ENCODE measurements at places on chromosomes 3 and 15. TPM values are rescaled to one million over a fixed set of nuclear protein-coding genes. Genes with fewer than 3 reads are reported as not detected.

- H3K27me3 ChIP-seq, result peaks cover 33% of the 10 kb centered on the region
- H3K36me3 ChIP-seq, result peaks cover 3% of the 10 kb centered on the region
Observed at GRCh38 chr15:98650417-98651035, 2.2 kb downstream of the IGF1R start.

GRCh38 chr3:99639579-99639978 is 1.2 kb downstream of the COL8A1 start:
- no peak for DNase-seq
- no peak overlapping the region for H3K27ac ChIP-seq
- H3K36me3 ChIP-seq, result no peaks in the 10 kb centered on the region
- no peak overlapping the region for H3K4me3 ChIP-seq

DNA sequence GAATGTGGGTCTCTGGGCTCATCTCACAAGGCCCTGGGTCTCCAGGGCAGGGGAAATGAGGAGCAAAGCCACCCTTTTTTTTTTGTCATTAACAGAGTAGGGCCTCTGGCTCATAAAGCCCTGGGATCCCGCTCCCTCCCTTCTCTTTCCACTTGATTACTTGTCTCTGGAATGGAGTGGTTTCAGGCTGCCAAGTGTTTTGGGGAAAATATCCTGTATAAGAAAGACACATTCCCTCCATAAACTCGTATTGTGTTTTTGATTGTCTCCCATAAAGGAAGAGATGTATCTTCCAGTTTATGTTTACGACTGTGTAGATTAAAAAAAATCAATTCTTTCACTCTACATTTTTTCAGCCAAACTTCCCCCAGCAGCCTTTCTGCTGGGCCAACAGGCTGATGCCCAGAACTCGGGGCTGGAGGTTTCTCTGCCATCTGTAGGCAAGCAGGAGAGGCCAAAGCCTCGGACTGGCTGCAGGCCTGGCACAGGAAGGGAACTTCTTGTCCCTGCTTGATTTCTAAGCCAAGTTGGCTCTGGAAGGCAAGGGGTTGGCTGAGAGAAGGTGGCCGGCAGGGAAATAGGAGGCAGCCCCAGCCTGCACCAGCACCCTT is 49.4 kb upstream of the INSYN1 start:
- DNase-seq, result no peak
- no peaks in the 10 kb centered on the region for H3K36me3 ChIP-seq
- no peaks in the 10 kb centered on the region for H3K4me1 ChIP-seq
- no peaks in the 10 kb centered on the region for H3K27me3 ChIP-seq

DNA sequence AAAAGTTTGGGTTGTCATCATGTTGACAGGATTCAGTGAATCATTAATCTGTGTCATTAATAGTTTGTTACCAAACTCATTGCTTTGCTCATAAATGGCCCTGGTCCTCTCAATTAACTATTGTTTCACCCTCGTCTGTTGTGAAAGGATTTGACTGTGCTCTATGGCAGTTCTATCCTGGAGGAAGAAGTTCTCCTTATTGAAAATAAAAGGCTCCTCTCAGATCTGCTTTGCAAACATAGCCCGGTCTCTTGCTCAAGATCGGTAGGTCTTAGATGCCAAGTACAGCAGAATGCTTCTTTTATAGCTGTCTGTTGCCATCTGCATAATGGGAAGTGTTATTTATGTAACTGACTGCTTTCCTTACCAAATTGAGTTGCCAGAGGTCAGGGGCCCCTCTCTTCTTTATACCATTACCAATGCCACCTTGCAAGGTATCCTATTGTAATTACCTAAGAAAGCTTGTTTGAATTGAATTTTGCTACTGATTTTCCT is 146.5 kb downstream of the EBLN2 start:
- H3K36me3 ChIP-seq, result no peaks in the 10 kb centered on the region
- H3K4me1 ChIP-seq, result no peaks in the 10 kb centered on the region
- H3K27ac ChIP-seq, result no peak overlapping the region

DNA sequence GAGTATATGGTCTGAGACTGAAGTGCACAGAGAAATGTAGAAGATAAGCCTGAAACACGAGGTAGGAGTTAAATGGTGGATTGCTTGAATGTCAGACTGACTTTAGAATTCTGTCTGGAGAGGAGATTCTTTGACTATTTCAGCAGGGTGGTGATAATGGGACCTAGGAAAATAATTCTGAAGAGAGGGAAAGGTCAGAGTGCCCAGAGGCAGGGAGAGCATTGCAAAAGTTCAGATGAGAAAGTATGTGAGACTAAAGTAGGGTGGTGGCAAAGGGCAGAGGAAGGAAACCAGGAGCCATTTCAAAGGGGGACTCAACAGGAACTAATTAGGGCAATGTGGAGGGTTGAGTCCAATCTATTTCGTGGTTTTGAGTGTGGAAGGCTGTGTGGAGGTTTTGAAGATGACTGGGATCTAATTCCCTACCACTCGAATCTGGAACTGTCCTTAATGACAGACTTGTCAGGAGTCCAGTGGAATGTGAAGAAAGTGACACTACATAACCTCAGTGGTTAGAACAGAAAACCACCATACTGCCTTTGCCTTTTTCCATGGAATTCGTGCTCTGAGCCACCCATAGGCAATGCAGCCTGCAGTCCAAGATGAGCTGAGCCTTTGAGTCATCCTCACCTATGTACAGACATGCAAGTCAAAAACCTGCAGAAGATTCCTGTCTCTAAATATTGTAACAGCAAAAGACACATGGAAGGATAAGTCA is 16.1 kb downstream of the CPOX start:
- peaks cover 6% of the 10 kb centered on the region for H3K4me1 ChIP-seq
- H3K36me3 ChIP-seq, result peaks cover 49% of the 10 kb centered on the region
- H3K27me3 ChIP-seq, result no peaks in the 10 kb centered on the region
- no peak for DNase-seq

- no peaks in the 10 kb centered on the region for H3K36me3 ChIP-seq
- DNase-seq, result no peak
- H3K27ac ChIP-seq, result no peak overlapping the region
- no peaks in the 10 kb centered on the region for H3K27me3 ChIP-seq
- peaks cover 26% of the 10 kb centered on the region for H3K4me1 ChIP-seq
Observed at GRCh38 chr3:172581757-172582166, 58.5 kb upstream of the TNFSF10 start.

DNA sequence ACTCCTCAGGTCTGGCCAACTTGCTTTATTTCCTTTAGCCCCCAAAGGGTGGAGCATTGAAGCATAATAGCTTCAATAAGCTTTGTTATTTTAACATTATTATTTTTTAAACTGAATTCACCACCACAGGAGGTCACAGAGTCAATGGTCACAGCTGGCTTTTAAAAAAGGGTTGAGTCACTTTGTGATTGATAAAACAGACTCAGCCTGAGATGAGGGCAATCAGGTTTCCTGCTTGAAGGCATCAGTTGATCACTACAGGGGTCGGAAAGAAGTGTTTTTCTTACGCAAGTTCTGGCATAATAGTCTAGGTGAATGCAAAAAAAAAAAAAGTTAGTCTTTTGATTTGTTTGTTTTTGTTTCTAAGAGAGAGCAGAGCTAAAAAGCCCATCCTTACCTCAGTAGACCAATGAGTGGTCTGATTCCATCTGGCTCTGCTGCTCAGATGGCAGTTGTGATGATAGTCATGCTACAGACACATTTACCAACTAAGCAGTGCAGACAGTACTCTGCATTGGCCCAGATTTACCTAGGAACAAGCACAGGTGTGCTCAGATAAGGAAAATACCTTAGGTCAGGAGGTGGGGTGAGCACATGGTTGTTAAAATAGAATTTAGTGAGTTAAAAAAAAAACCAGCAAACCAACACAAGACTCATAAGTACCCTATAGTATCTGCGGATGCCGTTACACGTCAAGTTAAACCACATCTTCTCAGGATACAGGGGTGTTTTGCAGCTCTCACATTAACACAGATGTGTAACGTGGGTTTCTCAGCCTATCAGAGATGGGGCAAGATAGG is 22.6 kb downstream of the ZNF80 start:
- DNase-seq, result no peak
- H3K27me3 ChIP-seq, result no peaks in the 10 kb centered on the region
- H3K36me3 ChIP-seq, result peaks cover 3% of the 10 kb centered on the region
- no peak overlapping the region for H3K4me3 ChIP-seq
- no peak overlapping the region for H3K27ac ChIP-seq

DNA sequence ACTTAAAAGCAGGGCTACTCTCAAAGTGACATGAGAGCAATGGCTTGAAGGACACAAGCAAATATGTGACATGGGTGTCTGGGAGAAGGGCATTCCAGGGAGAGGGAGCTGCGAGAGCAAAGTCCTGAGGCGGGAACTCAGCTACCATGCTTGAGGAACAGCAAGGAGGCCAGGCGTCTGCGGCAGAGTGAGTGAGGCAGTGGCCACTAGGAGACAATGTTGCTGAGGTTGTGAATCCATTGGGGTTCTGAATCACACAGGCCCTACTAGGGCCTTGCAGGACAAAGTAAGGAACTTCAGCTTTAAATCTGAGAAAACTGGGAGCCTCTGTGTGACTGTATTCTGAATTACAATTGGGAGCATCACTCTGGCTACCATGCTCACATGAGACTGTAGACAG is 94.1 kb upstream of the PRICKLE2 start:
- H3K27me3 ChIP-seq, result no peaks in the 10 kb centered on the region
- no peaks in the 10 kb centered on the region for H3K4me1 ChIP-seq
- DNase-seq, result no peak
- no peak overlapping the region for H3K27ac ChIP-seq

- H3K27me3 ChIP-seq, result peaks cover 6% of the 10 kb centered on the region
- H3K36me3 ChIP-seq, result no peaks in the 10 kb centered on the region
- H3K4me1 ChIP-seq, result no peaks in the 10 kb centered on the region
Observed at GRCh38 chr3:37536840-37537239, 324.8 kb upstream of the CTDSPL start.

DNA sequence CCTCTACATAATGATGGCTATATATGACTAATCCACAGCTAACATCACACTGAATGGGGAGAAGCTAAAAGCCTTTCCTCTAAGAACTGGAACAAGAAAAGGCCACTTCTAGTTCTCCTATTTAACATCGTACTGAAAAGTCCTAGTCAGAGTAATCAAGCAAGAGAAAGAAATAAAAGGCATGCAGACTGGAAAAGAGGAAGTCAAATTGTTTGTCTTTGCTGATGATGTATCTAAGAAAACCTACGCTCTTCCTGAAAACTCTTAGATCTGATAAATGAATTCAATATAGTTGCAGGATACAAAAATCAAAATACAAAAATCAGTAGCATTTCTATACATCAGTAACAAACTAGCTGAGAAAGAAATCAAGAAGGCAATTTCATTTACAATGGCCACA is 116.9 kb downstream of the TP63 start:
- no peak overlapping the region for H3K4me3 ChIP-seq
- no peak overlapping the region for H3K27ac ChIP-seq
- H3K4me1 ChIP-seq, result no peaks in the 10 kb centered on the region

DNA sequence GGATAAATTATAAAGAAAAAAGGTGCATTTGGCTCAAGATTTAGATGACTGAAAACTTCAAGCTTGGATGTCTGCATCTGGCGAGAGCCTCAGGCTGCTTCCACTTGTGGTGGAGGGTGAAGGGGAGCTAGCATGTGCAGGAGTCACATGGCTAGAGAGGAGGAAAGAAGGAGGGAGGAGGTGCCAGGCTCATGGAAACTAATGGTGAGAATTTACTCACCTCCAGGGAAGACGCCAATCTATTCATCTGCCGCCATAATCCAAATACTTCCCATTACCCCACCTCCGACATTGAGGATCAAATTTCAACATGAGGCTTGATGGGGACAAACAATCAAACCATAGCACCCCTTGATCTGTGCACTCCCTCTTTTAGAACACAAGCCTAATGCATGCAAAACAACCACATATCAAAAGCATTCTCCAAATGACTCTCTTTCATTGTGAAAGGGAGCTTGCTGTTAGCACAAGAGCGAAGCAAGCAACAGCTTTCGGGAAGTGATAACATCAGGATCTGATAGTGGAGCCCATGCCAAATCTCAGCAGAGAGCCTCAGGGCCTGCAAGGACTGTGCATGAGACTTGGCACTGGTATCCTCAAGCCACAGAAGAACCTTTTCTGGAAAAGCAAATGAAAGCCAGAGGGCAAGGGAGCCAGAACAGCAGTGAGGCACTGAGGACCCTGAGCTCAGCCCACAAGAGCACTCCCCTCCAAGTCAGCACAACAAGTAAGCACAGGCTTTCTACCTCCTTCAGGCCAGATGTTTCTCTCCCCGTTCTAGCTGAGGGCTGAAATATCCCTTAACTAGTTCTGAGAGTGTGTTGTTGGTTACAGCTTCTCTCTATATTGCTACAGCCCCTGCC is 50.2 kb upstream of the THBS1 start:
- H3K27me3 ChIP-seq, result no peaks in the 10 kb centered on the region
- no peaks in the 10 kb centered on the region for H3K36me3 ChIP-seq
- H3K27ac ChIP-seq, result no peak overlapping the region
- no peak for DNase-seq
- no peaks in the 10 kb centered on the region for H3K4me1 ChIP-seq

DNA sequence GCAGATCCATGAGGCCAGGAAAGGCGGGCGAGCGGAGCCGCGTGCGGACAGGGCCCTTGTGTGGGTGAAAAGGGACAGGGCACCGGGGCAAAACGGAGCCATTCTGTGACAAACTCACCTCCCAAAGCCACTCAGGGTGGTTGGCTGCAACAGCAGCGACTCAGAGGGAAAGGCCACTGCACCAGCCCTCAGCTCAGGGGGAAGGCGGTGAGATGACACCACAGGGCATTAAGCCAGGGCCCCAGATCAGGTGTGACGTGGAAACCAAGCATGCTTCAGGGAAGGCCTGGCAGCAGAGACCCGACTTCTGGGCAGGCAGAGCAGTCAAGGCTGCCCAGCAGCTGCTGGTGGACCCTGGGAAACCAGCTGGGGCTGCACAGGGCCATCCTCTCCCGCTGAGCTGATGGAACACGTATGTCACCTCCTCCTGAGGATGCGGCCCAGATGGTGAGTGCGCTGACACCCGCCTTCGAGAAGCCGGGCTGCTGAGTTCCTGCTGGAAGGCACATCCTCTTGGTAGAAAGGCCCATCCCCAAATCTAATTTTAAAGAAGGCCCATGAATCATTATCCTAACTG is 82.3 kb downstream of the CHSY1 start:
- DNase-seq, result no peak
- peaks cover 10% of the 10 kb centered on the region for H3K36me3 ChIP-seq
- H3K27ac ChIP-seq, result no peak overlapping the region
- H3K27me3 ChIP-seq, result no peaks in the 10 kb centered on the region
- H3K4me3 ChIP-seq, result no peak overlapping the region
- peaks cover 18% of the 10 kb centered on the region for H3K4me1 ChIP-seq

DNA sequence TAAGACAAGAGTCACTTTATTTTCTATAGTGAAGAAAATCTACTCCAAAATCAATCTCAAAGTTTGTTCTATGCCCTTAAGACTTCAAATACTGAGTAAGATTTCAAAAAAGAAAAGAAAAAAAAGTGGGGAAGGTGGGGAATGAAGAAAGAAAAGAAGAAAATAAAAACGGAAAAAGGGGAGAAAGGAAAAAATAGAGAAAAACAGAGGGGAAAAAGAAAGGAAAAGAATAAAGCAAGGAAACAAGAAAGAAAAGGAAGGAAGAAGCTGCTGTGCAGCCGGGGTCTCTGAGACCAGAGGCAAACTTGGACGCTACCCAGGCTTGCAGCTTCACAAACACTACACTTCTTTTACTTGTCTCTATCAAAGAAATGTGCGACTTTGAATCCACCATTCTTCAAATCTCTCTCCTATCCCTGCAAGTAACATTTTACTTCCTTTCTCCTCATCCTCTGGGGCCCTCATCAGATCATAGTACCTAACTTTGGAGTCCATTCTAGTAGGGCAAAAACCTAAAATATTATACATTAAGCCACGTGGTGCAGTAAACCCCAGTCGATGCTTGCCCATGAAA is 279.8 kb downstream of the FOXP1 start:
- peaks cover 27% of the 10 kb centered on the region for H3K36me3 ChIP-seq
- H3K27me3 ChIP-seq, result no peaks in the 10 kb centered on the region
- H3K27ac ChIP-seq, result peak overlapping the region; percentile 94
- peaks cover 78% of the 10 kb centered on the region for H3K4me1 ChIP-seq
- H3K4me3 ChIP-seq, result peak overlapping the region; percentile 92
- DNase-seq, result no peak

The NDN gene
- 0.17 TPM for total RNA-seq

The REC114 gene
- total RNA-seq, result not detected

The TRH gene
- total RNA-seq, result not detected
